ENCODE measurements at places on chromosomes 13 and 19.

GRCh38 chr13:43303033-43303729 lies 279.8 kb downstream of the DNAJC15 start:
- no peak for DNase-seq

GRCh38 chr13:59730026-59730425 lies 433.7 kb downstream of the DIAPH3 start:
- DNase-seq = no peak

GRCh38 chr13:90751026-90751425 lies 596.5 kb upstream of the MIR17HG start:
- no peak for DNase-seq

DNA sequence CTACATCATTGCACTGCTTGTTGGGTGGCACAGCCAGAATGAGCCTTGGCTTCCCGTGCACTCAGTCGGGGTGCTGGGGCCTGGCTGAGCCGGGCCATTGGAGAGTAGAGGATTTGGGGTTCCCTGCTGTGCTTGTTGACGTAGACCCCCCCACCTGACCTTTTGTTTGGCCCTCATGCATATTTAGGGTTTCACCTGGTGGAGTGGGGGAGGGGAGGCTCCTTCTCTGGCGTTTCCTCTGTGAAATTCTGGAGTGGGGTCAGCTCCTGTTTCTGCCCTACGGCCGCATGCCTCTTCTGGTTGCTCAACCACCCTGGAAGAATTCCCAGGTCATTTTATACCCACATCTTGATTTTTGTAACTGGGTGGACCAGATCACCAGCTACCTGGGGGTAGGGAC lies 82.8 kb downstream of the SIPA1L3 start:
- DNase-seq = no peak

DNA sequence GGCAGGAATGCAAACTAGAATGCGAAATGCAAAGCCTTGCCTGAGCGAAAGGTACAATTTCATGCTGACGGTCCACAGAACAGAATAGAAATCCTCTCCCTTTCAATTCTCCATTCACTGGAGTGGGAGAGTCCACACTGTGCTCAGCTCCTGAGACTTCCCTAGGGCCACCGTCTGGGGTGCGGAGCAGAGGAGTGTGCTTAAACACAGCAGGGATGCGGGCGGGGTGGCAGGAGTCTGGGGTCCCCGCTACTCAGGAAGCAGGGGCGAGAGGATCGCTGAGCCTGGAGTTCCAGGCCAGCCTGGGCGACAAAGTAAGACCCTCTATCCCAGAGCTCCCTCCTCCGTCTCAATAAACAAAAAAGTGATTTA lies 552 bp upstream of the ZNF816 start:
- no peak for DNase-seq

DNA sequence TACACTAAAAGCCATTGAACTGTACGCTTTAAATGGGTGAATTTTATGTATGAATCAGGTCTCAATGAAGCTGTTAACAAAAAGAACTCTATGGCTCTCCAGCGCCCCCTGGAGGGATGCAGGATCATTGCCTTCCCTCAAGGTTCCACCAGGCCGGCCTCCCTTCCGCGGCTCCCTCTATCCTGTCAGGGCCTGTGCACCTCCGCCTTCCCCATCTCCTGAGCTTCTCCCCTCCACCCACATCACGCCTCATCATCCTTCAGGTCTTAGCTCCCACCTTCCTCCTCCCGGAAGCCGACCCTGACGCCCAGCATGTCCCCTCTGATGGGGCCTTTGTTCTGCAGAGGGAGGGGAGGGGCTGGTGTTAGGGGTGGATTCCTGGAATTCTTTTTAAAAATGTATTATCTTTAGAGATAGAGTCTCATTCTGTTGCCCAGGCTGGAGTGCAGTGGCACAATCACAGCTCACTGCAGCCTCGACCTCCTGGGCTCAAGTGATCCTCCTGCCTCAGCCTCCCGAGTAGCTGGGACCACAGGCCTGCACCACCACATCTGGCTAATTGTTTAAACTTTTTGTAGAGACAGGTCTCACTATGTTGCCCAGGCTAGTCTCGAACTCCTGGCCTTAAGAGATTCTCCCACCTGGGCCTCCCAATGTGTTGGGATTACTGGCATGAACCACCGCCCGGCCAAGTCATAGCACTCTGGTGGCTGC lies 27.7 kb downstream of the MEIS3 start:
- DNase-seq = peak; percentile 37

GRCh38 chr13:112057736-112058518 lies 9.0 kb upstream of the SOX1 start:
- DNase-seq = no peak

DNA sequence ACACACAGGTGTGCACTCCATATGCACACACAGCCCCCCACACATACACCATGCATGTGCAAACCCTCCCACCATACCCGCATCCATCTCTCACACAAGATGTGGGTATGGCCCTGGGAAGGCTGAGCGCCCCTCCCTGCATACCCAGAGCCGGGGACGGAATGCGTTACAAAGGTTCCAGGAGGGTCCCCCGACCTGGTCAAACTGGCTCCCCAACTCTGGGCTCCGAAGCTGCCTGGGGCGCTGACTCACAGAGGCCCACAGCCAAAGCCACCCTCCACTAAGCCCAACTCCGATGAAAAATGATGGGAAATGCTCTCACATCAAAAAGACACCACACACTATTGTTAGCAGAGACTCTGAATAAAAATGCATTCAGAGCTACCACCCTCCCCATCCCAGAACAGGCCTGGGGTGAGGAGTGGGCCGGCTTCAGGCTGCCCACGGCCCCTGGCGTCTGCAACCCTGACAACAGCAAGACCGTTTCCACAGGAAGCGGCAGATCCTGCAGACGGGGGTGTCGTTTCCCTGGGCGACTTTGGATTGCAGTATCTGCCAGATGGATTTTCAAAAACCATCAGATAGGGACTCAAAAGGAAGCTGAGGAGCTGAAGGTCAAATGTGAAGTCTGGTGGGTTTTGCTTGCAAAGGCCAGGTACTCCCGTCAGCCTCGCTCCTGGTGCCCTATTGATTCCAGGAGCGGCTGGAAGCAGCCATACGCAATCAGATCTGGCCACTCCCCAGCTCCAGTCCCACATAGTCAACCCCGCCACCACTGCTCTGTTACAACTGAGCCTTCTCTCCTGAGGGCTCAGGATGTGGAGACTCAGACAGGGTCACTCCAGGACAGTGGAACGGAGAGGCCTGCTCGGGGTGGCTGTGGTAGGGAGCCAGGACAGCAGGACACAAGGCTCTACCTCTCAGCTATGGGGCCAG lies 14.3 kb downstream of the PEPD start:
- no peak for DNase-seq

DNA sequence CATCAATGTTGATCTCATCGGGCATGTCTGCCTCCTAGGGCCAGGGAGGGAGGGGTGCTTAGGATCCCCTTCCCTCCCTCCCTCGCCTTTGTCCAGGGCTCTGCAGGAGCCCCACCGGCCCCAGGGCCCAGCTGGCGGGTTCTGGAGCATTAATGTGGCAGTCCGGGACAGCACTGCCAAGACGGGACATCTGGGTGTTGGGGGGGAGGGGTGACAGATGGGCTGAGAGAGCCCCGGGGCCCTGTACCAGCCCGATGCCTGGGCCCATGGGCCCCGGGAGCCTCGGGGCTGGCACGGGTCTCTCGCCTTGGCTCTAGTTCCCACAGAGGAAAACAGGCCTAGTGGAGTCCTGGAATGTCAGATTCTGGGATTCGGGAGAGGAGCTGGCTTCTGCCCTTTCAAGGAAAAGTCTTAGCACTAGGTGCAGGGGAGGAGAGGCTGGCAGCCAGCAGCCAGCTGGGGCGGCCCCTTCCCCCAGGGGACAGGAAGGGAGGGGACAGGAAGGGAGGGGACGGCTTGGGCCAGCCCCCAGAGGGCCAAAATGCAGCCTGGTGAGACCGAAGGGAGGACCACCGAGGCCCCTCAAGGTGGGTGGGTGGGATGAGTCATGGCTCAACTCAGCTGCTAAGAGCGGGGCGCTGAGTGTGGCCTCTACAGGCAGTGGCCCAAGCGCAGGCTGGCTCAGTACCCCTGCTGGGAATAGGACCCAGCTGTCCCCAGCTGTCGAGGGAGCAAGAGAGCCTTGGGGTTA lies 3.1 kb downstream of the PPP1R14A start:
- DNase-seq = no peak

DNA sequence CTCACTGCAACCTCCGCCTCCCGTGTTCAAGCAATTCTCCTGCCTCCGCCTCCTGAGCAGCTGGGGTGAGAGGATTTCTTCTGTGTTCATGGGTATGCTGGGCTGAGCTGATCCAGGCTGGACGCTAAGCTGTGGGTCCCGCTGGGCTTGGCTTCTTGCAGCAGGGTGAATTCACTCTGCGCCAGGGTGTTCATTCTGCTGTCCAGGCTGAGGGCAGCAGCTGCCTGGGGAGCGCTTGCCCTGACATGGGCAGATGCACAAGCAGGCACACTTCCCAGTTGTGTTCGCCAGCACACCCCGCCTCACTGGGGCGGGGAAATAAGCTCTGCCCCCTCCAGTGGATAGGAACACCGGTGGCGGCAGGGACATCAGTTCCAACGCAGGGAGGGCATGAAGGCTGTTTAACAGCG lies 7.3 kb upstream of the INAFM1 start:
- DNase-seq = no peak

GRCh38 chr19:498977-499623 lies 2.8 kb downstream of the MADCAM1 start:
- DNase-seq = no peak

DNA sequence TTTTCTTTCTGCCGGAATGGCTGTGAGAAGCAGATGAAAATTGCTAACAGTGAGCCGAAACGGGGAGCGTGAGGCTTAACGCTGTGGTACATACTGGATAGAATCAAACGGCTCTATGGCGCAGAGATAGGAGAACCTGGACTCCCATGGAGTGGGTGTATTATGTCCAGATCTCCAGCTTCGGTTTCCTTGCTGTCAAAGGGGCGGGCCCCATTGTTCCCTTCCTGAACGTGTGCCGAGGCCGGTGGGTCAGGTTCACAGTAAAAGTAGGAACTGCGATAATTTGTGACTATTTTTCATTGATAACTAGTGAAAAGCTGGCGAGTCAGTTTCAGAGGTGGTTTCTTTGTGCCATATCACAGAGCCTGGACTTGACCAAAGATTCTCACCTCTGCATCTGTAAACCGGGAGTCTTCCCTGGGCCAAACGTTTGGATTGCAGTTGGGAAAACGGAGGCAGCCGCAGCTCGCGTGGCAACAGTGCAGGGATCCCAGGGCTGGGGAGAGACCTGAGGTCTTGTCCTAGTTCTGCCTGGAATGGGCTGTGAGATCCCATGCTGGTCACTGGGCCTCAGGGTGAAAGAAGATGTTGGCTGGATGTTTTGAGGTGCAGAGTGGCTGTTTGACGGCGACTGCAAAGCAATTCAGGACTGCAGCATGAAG lies 752 bp downstream of the RPL18A start:
- DNase-seq = no peak

GRCh38 chr13:59391696-59392095 lies 772.0 kb downstream of the DIAPH3 start:
- peak; percentile 37 for DNase-seq

DNA sequence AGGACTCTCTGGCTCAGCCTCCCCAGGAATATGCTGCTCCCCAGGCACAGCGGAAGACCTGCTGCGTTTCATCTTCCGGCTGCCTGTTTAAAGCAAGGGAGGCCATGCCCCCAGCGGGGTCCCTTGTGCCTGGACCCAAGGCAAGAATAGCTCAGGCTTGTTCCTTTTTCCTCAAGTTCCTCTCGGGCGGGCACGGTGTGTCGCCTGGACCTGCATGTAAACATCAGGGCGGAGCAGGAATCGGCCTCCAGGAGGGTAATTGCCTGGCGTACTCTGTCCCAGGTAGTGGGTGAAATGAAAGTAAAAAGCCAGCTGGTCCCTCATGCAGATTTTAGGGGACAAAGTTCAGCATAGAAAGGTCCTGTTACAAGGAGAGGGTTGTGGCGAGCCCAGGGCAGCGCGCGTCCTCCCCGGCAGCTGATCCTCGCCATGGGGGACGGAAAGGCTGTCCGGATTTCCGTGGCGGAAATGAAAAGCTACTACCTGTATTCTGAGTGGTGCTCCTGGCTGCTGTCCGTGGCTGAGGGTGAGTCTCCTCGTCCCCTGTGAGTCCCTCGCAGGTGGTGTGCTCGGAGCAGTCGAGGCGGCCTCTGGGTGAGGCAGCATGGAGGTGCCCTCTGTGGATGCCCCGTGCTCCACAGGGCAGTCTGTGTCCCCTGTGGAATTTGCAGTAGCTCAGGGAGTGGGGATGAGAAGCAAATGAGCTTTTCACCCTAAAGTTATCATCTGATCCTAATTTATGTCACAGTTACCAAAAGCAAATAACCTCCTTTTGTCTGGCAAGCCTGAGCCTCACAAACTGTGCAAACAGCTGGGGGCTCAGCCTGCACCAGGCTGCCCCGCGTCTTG lies 16.2 kb downstream of the MCF2L start:
- DNase-seq = no peak

- DNase-seq = no peak
Observed at GRCh38 chr13:72622546-72622945, 104.9 kb downstream of the MZT1 start.

DNA sequence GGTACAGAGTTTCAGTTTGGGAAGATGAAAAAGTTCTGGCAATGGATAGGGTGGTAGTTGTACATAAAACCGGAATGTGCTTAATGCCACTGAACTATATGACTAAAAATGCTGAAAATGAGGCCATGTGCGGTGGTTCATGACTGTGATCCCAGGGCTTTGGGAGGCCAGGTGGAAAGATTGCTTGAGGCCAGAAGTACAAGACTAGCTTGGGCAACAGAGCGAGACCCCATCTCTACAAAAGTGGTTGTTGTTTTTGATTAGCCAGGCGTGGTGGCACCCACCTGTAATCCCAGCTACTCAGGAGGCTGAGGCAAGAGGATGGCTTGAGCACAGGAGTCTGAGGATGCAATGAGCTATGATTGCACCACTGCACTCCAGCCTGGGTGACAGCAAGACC lies 12.8 kb downstream of the SMAD9 start:
- no peak for DNase-seq

DNA sequence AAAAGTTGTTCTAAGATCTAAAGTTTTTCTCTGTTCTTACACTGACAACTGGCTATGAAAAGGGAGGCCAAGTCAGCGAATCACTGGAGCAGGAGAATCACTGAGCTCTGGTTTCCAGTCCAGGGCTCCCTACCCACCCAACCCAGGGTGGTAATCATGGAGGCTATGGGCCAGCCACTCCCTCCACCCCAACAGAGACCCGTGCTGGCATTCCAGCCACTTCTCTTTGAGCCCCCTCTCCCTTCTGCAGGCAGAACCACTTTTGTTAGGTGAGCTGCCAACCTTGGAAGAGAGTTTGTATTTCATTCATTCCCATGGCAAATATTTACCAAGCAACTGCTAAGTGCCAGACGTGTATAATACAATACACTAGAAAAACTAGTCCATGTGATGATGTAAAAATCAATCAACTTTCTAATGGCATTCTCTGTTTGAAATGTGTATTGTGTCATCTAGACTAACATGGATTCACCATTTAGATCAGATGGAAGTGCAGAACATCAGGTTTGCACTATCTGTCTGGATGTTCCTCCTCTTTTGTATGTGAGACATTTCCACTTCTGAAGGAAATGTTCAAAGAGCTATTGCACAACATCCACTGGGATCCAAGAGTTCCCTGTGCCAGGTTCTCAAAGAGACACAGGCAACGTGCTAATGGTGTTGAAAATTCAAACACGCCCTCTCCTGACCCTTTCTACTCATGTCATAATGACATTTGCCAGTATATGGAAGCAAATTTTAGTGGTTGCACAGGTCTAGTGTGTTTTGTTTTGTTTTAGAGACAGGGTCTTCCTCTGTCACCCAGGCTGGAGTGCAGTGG lies 5.3 kb downstream of the MLNR start:
- DNase-seq = no peak
